Sciatic nerve (tissue), 2 donors: ENCODE measurements at places on chromosomes 7 and 10. TPM values are rescaled to one million over a fixed set of nuclear protein-coding genes. Genes with fewer than 3 reads are reported as not detected.

ENTPD1 gene
- total RNA-seq = 28.7 TPM

SHTN1 gene
- total RNA-seq = 23.2 TPM

LRRTM3 gene
- 0.31 TPM for total RNA-seq

DNA sequence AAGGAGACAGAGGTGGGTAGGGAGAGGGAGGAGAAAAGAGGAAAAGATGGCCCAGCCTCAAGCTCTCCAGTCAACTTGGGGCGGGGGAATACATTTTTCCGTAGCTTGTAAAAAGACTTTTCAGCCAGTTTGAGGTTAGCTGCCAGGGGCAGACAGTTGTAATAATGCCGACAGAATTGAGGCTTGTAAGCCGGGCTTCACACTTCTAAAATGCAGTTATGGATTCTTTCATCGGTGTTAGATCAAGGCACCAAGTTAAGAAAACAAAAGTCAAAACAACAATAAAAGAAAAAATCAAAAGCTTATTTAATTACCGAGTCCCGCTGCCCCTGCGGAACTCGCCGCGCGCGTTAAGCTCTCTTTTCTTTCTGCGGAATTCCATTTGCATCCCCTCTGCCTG, 448 bp upstream of the EVX1 start:
- no peak for DNase-seq

GRCh38 chr10:68578974-68579373, 18.8 kb downstream of the TET1 start:
- DNase-seq = no peak

GRCh38 chr10:11165591-11166543, 148.2 kb downstream of the CELF2 start:
- peak; percentile 85 for DNase-seq

- no peak for DNase-seq
Observed at GRCh38 chr10:83541046-83541445, 598.3 kb upstream of the GHITM start.
